ENCODE measurements at places on chromosomes 12 and 14.

GRCh38 chr12:26631846-26632245 lies 201.1 kb downstream of the ITPR2 start:
- DNase-seq: no peak

- DNase-seq: no peak
Observed at GRCh38 chr12:68070957-68071356, 81.7 kb downstream of the IFNG-AS1 start.

- DNase-seq: no peak
Observed at GRCh38 chr14:63614679-63615363, 26.9 kb downstream of the WDR89 start.

- DNase-seq: no peak
Observed at GRCh38 chr14:94047581-94047980, 21.4 kb downstream of the OTUB2 start.

DNA sequence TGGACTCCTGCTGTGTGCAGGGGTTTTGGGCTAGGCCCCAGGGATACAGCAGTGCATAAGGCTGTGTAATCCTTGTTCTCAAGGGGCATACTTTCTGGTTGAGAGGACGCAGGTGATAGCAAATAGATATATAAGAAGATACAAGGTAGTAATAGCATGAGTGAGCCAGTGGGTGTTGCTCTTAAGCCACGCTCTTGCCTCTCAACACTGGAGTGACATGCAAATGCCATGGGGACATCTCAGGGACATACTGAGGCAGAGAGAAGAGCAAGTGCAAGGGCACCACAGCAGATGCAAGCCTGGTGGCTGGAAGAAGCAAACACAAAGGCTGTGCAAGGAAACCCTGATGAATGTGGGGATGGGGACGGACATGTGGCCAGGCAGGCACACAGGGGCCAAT lies 223.3 kb downstream of the CHST11 start:
- no peak for DNase-seq

GRCh38 chr12:118830296-118830695 lies 151.0 kb upstream of the SRRM4 start:
- DNase-seq: no peak

DNA sequence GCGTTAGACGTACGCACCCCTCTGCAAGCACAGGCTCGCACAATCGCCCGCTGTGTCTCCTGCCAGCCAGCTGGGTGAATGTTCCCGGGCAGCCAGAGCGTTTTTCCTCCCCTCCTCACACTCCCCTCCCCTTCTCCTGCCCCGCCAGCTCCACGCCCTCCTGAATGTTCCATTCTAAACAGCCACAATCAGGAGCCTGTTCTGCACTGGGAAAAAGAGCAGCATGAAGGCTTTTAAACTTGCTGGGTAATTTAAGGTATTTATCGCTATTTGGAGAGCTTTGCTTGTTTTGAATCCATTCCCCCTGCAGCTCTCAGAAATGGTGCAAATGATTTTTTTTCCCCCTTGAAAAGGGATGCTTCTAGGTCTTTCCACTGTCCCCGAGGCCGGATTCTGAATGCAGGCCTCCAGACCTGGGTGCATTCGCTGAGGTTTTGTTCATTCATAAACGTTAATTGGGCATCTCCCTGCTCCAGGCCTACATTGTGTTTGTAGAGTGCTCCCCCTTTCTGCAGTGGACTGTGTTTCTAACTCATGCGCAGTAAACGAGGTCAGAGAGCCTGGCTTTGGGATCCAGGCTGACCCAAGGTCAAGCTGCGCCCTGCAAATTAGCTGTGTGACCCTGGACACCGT lies 212.5 kb downstream of the CHST11 start:
- no peak for DNase-seq

GRCh38 chr12:1935700-1936378 lies 17.4 kb upstream of the CACNA2D4 start:
- DNase-seq: no peak

GRCh38 chr14:105060751-105061427 lies 4.3 kb downstream of the GPR132 start:
- DNase-seq: no peak

DNA sequence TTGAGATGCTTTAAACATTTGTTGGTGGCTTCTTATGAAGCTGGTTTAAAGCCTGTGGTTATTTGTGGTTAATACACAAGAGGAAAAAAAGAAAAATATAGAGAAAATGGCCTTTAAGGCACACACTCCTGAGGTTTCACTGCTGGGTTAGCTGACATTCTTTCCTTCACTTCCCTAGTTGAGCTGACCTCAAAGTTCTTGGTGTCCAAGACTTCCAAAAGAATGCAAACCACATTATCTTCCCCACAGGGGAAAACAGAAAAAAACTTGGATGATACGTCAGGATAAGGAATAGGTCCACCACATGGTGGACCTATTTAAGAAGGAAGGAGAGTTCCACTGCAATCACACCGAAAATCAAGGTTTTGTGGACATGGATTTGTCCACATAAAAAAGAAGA lies 94.3 kb downstream of the SLC25A21 start:
- no peak for DNase-seq

DNA sequence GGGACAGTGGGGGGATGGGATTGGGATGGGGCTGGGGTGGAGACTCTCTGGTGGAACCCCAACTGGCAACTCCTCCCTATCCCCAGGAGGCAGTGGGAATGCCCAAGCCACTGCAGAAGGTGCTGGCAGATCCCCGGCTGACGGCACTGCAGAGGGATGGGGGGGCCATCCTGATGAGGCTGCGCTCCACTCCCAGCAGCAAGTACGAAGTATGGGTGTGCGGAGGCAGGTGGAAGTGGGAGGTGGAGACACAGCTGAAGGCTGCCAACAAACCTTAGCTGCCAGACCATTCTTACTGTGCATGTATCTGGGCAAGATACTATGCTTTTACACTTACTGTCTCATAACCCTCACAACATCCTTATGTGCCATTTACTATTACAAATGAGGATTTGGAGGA lies 8.2 kb downstream of the ARHGEF40 start:
- no peak for DNase-seq

DNA sequence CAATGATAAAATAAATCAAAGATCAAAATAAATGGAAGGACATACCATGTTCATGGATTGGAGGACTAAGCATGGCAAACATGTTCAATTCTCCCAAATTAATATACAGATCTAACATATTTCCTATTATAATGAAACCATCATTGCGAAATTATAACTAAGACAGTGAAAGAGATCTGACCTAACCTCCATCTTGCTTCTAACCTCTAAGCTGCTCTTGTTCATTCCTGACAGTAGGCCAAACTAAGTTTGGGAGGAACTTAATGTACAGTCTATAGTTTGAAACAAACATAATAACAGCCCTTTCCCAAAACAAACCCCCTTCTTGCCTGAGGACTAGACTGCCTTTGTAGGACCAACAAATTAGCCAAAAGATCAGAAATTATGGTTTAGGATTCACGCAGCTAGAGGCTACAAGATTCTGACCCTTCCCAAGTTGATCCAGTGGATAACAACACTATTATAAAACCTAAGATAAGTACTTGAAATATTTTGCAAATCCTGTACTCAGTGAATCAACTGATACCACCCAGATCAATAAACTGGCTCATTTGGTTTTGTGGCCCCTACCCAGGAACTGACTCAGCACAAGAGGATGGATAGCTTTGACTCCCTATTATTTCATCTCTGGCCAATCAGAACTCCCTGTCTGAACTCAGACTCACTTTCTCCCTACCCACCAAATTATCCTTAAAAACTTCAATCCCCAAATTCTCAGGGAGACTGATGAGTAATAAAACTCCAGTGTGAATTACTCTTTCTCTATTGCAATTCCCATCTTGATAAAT lies 41.7 kb upstream of the OR5AU1 start:
- DNase-seq: no peak

DNA sequence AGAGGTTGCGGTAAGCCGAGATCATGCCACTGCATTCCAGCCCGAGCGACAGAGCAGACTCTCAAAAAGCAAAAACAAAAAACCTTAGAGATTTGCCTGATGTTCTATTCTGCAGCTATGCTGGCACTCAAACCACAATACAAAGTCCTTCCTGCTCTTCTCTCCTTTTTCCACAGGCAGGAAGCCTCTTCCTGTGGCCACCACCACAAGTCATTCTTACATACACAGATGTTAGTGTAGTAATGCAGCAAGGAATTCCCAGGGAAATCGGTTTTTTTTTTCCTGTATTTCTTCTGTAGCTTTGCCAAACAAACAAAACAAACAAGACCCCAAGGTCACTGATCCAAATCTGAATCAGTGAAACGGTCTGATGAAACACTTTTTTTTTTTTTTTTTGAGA lies 104.3 kb downstream of the FIGNL2 start:
- no peak for DNase-seq

DNA sequence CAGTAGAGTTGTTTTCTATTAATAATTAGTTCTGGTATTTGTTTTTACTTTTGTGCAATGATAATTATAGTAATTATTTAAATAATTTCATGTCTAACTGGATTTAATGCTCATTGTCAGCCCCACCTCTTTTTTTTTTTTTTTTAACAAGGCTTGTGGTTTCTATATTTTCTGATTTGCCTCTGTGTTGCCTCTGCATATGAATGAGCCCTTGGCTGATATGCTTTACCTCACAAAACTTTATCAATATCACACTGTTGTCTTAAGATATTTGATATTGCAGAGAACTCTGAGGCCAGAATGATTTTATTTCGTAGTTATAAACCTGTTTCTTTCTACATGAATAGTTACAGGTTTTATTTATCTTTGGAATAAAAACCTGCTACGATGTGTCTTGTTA lies 116.2 kb upstream of the ATP2B1 start:
- no peak for DNase-seq

GRCh38 chr14:99329711-99330315 lies 57.8 kb upstream of the BCL11B start:
- no peak for DNase-seq

DNA sequence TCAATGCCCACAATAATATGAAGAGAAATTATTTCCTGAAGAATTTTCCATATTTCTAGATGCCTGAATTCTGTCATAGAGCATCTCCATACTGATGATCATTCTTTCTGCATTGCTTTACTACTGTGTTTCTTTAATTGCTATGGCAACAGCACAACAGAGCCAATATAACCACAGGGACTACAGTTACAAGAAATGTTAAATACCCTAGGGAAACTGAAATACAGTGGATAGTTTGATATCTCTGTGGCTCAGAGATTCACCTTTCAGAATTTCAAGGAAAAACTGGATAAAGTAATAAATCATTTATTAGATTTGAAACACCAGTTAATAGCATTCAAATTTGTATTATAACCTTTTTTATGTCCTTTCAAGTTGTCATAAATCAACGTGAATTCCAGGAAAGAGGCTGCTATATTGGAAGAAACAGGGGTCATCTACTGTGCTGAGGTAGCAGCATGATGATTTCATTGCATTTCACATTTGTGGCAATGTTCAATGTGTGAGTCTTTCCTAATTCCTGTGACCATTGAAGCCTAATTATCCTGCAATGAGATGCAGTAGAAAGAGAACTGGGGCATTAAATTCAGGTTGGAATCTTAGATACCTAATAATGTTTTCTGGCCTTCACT lies 267.1 kb downstream of the LRFN5 start:
- DNase-seq: no peak

- no peak for DNase-seq
Observed at GRCh38 chr14:77498120-77498979, at the start of gene ISM2. Gene ISM2 (minus strand): TSS chr14:77498816. CDS start chr14:77498793, 23 bp downstream.

GRCh38 chr12:93614917-93615596 lies 42.6 kb downstream of the SOCS2 start:
- DNase-seq: no peak

DNA sequence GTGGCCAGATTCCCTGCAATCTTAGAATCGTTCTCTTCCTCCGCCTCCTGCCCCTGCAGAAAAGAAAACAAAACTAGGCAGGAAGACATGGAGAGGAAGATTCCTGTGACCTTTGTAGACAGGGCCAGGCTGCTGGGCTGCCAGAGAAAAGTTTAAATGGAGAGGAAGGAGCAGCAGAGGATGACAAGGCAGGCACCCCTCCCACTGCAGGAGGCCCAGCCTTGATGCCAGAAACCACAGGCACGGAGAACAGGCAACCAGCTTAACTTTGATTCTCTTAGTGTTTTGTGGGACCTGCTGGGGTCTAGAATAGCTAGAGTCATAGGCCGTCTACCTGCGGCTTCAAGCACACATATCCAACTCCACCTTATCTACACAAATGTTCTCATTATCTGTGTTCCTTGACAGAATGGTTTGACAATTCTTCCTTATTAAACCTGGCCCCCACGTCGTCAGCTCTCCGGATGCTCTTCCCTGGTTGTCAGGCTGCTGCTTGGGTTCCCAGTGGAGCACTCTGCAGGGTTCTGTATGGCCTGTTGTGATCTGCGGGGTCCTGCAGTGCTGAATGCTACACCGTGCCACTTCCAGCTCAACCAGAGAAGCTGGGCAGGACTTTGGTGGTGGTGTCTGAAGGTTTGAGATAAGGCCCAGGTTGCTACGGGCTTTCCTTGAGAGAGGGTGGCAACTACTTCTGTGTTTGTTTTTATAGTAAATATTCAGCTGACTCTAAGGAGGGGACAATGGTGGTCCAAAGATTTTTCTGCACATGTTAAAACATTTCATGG lies 609.5 kb downstream of the AACS start:
- no peak for DNase-seq

GRCh38 chr12:6273541-6274230 lies 36.8 kb upstream of the PLEKHG6 start:
- no peak for DNase-seq

DNA sequence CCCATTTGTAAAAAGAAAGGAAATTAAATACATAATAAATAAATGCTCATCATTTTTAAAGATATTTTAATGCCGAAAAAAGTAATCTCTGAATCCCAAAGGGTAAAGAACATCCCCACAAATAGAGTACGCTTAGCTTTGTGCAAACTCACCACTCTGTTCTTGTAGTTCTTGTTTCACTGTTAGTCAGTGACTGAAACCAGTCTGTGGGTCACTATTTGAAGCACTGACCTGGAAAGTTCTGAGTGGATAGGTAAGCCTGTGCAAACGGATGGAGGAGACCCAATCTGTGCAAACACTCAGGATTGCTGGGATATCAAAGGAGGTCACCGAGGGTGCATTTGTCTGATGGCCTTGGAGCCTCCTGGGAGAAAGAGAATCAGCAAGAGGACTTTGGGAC lies 68.1 kb upstream of the TSPAN11 start:
- no peak for DNase-seq

DNA sequence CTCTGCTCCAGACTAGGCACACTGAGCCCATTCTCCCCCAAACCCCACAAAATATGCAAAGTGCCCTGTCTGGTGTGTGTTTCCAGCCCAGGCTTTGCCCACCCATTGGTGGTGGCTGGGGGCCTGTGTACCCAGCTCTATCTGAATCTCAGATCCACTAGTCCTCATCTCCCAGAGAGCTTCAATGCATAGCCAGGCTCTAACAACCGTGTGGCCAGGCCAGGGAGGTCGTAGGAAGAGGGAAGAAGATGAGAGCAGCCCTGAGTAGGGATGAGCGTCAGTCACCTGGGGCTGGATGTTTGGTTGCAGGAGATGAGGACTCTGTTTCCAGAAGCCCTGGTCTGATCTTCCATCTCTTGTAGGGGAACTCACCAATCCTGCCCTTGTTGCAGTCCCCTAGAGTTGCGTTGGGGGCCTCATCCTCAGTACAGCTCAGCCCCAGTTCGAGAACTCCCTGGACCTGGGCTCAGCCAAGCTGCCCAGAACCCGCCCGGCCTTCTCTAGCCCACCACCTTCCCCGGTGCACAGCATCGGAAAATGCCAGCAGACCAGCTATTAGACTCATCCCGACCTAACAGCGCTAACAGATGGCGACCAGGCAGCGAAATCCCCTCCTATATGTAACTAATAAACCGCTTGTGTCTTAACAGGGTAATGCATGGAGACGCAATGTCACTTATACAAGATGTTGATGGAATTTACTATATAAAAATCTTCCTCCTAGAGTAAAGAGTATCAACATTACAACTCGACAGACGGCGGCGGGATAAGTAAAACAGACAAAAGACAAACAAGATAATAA lies 3.2 kb upstream of the LHX5 start:
- no peak for DNase-seq

All from stimulated activated CD4-positive, alpha-beta T cell treated with anti-CD3 and anti-CD28 coated beads, Interleukin-1b, Interleukin-23, amount 100 ng/mL, for 1 hour (primary cell).